ENCODE measurements at places on chromosomes 4 and X. TPM values are rescaled to one million over a fixed set of nuclear protein-coding genes. Genes with fewer than 3 reads are reported as not detected.

Gene SMPX
- total RNA-seq: not detected

Gene YY2
- 0.36 TPM for total RNA-seq

Gene REELD1
- total RNA-seq: not detected

Gene TDO2
- not detected for total RNA-seq

Gene GCNA
- 0.81 TPM for total RNA-seq

Gene MAGEA4
- not detected for total RNA-seq

Gene FAT4
- total RNA-seq: 27.2 TPM

Gene PPARGC1A
- total RNA-seq: under 0.01 TPM

Gene FHDC1
- under 0.01 TPM for total RNA-seq

Gene CFAP99
- total RNA-seq: not detected

Gene FMR1NB
- not detected for total RNA-seq

Gene NIPAL1
- total RNA-seq: 1.6 TPM

Gene TBC1D9
- total RNA-seq: 20.9 TPM

Gene UGT2A1
- total RNA-seq: 0.16 TPM

Gene STATH
- not detected for total RNA-seq
